ENCODE measurements at places on chromosomes 2 and 18.

DNA sequence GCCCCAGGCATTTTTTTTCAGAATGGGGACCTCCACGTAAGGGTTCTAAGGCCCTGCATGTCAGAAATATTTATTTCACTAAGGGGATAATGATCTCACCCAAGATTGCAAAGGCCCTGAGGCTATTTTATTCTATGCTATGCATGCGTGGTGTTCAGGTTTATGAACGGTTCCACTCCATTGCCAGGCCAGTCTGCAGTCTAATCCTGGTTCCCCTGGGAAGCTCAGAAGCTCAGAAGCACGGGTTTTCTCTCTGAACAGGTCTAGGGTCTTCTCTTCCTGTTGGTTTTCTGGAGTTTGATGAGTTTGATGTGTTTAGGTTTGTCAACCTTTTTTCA is 256.4 kb upstream of the PXDN start:
- no peak for DNase-seq

GRCh38 chr2:186308347-186308746 is 177.7 kb upstream of the ZC3H15 start:
- no peak for DNase-seq

- DNase-seq: no peak
Observed at GRCh38 chr2:29834624-29835023, 86.8 kb downstream of the ALK start.

DNA sequence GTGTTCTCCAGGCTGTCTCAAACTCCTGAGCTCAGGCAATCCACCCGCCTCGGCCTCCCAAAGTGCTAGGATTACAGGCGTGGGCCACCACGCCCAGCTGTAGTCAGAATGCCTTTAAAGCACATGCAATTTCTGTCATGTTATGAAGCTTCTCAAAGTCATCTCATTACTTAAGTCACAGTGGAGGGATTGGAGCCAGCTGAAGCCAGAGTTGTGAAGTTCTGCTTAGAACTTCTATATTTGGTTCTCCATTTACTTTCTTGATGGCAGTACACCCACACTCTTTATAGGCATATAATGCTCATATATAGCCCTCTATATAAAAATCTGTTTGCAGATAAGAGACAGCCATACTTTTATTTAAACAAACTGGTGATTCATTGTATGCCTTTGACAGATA is 68.8 kb upstream of the CWC22 start:
- no peak for DNase-seq

- DNase-seq: no peak
Observed at GRCh38 chr2:72927619-72928550, 10.6 kb downstream of the EMX1 start.

DNA sequence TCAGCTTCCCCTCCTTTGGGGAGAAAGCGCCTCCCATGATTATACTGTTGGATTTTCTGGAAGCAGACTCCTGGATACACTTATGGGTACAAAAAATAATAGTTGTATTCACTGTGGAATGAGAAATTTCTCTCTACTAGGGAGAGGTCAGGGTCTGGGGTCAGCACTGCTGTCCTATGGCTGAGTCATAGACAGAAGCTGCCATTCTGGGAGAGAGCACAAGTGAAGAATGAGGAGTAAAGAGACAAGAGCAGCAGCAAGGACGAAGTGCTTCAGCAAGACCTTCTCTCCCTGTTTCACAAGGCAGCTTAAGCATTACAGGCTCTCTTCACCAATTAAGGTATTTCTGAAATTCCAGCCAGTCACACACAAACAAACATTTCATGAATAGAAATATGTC is 10.1 kb upstream of the UNC80 start:
- no peak for DNase-seq
